ENCODE measurements at places on chromosomes 16 and 17.

DNA sequence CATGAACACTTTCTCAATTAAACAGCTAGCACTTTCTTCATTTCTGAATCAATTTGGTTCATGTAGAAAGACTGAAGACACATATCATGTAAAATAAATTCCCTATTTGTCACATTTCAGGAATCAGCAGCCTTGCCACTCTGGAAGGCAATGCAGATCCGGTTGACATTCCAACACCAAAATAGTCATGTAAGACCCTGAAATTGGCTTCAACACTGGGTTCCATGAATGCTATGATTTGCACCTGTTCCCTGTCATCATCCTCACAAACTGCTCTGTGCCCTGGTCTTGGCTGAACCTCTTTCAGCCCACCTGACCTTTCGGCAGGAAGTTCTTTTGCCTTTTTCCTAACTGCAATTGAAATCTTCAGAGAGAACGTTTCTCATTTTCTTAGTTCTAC, 156.9 kb downstream of the CDH8 start:
- DNase-seq, result no peak

DNA sequence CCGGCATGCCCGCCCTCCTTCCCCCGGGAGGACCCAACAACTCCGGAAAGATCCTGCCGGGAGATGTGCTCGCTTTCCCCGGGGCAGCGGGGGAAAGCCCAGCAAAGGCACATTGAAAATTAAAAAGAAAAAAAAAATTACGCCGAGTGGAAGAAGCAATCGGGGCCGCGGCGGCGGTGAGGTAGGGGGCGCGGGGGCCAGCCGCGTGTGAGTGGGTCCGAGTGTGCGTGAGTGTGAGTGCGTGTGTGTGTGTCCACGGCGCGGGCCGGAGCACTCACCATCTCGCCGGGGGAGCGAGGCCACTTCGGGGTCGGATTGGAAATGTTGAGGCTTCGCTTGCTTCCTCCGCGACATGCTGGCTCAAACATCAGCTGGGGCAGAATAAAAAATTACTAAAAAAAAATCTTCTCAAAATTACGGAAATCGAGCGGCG, at the start of gene SALL1:
SALL1 (minus strand) TSS at position 383 of the 433 bp plus-strand sequence; CDS start at position 354, 29 bp downstream.
- no peak for DNase-seq

DNA sequence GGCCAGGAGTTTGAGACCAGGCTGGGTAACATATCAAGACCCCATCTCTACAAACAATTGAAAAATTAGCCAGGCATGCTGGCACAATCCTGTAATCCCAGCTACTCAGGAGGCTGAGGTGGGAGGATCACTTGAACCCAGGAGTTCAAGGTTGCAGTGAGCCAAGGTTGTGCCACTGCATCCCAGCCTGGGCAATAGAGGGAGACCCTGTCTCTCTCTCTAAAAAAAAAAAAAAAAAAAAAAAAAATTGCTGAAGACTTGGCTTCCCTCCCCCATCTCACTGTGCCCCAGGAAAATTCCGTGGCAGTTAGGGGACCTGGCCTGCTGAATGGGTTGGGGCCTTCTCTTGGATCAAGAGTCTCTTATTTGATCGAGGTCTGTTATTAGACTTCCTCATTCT, at the start of gene ODF4:
ODF4 (plus strand) TSS at position 301 of the 400 bp plus-strand sequence. CDS start 212 bp downstream, outside the sequence.
- no peak for DNase-seq

DNA sequence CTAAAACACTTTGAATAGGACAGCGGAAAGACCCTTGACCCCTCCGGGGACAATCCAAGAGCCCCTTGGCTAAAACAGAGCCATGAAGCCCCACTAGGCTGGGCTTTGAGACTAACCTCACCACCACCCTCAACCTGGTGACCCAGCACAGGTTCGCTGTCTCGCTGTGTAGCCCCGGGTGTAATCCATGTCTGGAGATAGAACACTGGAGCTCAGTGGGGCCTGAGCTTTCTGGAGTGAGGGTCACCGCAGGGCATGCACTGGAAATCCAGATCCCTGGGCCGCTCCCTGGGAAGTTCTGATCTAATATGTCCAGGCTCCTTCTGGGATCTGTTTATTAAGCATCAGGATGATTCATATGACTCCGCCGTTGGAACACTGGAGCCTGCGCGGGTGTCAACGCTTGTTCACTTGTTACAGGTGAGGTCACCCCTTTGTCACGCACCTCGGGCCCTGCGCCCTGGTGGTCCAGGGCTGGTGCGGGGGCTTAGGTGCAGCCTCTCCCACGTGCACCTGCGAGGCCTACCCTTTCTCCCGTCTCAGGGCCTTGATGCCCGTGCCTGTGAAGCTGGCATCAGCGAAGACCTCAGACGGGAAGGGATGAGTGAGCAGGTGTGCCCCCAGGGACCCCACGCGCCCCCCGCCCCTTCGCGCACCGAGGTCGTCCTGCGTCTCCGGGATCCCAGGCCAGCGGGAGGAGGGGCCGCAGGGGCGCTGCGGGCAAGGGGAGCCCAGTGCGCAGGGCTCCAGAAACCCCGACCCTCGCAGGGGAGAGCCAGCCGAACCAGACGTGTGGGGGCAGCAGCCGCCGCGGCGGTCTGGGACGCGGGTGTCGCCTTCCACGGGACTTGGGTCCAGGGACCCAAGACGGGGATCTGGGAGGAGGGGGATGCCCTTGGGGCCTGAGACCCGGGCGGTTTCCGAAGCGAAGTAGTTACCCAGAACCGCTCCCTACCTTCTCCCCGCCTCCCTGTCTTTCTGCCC, 224.1 kb upstream of the FOXF1 start:
- no peak for DNase-seq

GRCh38 chr16:4474192-4474961, at the start of gene NMRAL1:
Gene NMRAL1 (minus strand): TSS chr16:4474625. CDS start chr16:4474132, 493 bp downstream.
- peak; percentile 75 for DNase-seq

- DNase-seq, result no peak
These were observed 70.5 kb upstream of the CHMP6 start for GRCh38 chr17:80921159-80921558.

DNA sequence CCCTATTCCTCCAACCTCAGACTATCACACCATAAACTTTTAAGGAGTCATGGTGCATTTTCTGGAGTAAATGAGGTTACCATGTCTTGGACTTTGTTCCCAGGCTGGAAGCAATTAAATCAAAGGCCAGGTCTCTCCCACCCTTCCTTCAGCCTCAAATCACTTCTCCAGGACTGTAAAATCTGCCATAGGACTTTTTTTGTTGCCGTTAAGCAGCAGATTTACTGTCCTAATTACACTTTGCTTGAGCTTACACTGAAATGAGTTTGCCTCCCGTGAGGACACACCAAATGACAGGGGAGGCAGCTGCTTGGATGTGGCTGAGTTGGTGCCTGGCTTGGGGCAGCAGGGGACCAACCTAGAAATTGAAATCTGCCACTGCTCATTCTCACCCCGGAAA, 14.7 kb downstream of the DCAKD start:
- no peak for DNase-seq

All from activated B cell treated with CpG ODN at 0.5 μM for 24 hours (primary cell).